Kidney capillary endothelial cell (primary cell): ENCODE measurements at places on chromosomes 11 and 22.

DNA sequence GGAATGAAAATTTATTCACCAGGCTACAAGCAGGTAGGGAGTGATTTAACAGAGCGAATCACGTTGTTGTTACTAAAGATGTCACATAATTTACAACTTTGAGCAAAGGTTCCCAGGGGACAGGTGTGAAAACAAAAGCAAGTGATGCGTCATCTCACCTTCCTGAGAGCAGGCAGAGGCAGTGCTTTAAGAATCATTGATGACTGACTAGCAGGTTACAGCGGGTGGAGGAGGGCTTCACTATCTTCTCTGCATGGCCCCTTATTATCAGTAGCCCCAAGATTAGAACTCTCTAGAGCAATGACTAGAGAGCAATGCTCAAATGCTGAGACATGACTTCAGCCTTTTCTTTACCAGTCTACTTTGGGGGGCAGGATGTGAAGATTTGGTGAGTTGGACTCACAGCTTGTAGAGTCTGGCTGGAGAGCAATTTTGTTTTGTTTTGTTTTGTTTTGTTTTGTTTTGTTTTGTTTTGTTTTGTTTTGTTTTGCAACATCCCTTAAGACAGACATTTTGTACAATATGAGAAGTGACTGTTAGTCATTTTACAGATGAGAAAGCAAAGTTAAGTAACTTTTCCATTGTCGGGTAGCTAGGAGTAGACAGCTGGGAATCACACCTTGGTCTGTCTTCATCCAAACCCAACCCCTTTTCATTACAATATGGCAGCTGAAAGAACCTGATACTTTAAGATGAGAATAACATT is 84.8 kb downstream of the SLC1A2 start:
- no peak for DNase-seq

DNA sequence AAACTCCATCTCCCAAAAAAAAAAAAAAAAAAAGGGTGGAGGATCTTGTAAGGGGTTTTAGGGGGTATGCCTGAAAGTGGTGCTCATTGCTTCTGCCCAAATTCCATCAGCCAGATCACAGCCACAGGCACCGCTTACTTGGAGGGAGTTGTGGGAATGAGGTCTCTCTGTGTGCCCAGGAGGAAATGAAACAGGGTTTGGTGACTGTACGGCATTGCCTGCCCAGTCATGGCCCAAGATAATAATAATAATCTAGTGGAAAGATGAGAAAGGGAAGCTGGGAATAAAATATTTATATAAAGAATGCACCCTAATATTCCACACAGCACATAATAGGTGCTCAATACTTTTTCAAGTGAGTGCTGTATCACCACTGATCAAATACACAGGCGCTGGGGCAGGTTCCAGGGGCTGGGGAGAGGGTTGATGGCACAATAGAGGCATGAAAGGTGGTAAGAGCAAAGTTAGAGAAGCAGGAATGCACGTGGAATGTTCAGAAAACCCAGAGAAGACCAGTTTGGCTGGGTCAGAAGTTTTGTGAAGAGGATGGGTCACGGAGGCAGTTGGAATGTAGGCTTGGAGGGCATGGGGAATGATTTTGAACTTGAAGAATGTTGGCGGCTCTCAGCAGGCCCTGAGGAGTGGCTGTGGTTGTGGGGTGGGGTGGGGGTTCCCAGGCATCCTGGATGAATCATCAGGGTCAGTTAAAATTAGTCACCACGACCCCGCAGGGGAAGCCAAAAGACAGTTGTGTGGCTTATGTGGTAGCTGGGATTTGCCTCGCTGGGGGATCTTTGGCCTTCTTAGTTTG is 12.5 kb upstream of the MB start:
- DNase-seq = peak; percentile 77

DNA sequence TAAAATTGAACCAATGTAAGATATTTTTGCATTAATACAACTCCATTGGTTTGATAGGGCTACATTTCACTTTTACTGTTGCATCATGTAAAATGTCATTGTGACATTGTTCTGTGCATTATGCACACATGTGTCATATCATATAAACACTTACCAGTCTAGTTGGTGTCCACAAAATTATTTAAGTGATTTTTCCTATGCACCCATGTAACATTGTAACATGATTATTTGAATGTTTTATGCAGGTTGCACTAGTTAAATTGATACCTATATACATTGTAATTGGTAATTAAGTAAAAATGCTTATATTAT is 9.6 kb upstream of the BIRC3 start:
- DNase-seq = no peak

DNA sequence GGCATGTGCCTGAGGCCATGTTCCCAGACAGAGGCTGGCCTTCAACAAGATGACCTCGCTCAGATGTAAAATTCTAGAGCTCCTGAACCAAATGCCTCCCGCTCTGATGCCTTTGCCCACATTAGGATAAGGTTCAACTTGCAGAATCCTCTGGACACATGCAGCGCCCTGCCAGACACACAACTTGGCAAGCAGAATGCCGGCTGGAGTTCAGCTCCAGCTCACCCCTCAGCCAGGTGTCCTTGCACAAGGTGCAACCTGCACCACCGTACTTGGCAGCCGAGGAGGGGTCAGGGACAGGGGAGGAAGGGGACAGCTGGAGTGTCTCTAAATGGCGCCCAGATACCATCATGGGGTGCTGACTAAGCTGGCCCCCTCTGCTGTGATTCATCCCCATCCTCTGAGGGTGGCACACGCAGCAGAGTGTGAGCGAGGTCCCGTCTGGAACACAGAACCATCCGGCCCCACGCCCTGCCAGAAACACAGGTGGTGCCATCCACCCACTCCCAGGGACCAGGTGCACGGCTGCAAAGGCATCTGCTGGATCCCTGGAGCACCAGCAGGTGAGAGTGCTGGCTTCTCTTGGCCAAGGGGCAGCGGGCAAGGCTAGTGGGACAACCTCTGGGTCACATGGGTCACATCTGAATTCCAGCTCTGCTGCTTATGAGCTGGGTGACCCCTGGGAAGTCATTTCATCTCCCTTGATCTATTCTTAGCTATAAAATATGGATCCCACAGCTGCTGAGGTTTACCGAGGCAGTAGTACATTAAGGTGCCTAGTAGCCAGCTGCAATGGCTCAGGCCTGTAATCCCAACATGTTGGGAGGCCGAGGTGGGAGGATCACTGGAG is 12.8 kb downstream of the ZMAT5 start:
- no peak for DNase-seq

DNA sequence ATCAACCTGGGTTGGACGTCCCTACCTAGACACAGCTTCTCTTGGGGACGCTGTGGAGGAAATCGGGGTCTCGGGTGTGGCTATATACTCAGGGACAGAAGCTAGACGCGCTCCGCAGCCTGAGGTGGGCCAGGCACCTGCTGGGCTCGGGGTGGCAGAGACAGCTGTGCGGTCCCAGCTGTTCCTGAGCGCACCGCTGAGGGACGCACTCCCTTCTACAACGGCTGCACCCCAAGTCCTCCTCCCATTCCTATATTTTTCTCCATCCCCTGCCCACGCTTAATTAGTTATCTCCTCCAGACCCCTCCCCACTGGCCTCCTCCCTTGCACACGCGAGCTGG is 188 bp upstream of the MTNR1B start:
- no peak for DNase-seq

DNA sequence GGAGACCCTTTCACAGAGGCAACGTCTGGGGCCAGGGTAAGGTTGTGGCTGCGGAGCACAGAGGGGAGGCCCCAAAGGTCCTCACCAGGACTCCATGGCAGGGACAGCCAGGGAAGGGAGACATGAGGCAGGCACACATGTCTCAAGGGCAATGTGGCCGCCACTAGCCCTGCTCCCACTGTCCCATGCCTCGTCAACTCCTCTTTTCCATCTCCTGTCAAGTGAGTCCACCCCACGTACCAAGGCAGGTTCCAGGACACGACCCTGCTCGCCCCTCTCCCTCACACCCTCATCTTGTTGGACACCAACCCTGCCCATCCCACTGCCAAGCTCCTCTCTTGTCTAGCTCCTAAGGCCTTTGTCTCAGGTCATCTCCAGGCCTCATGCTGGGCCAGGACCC is 73.2 kb downstream of the RRM1 start:
- no peak for DNase-seq

- no peak for DNase-seq
Observed at GRCh38 chr11:76564364-76564763, 106.2 kb downstream of the LRRC32 start.

GRCh38 chr11:64157631-64158394 is 8.1 kb downstream of the MACROD1 start:
- no peak for DNase-seq

- DNase-seq = no peak
Observed at GRCh38 chr11:66346476-66347424, 679 bp downstream of the B4GAT1 start.

DNA sequence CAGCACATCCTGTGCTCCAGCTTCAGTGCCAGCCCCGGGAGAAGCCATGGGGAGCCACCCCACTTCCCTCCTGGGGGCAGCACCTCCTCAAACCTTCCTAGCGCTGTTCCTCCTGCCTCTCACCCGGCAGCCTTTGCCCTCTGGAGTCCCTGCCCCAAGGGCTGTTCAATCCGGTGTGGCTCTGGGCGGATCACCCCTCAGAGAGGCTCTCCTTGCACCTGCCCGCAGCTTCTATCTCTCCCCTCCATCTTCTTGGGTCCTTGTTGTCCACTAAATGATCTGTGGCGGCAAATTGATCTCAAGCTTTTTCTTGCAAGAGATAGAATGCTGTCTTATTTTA is 18.1 kb upstream of the CDKN1C start:
- no peak for DNase-seq

DNA sequence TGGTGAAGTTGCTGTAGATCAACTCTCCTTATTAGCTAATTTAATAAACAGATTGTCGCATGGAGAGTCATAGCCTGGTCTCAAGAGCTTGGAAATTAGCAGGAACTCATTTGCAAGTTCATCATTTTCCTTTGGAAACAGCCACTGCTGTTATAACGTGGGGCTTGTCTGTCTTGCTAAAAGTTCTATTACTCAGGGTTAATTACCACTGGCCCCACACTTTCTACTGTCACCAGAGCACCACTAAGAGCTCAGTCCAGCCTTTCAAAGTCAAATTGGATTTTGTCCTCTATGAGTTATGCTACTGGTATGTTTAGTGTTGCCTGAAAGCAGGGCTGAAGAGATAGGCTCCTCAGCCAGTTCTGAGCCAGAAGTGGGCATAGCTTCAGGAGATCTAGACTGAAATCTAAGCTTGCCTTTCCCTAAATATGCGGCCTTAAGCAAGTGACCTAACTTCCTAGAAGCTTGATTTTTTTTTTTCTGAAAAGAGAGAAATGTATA is 292.2 kb downstream of the INSC start:
- no peak for DNase-seq

GRCh38 chr11:2793701-2794045 is 91.9 kb downstream of the CDKN1C start:
- no peak for DNase-seq

DNA sequence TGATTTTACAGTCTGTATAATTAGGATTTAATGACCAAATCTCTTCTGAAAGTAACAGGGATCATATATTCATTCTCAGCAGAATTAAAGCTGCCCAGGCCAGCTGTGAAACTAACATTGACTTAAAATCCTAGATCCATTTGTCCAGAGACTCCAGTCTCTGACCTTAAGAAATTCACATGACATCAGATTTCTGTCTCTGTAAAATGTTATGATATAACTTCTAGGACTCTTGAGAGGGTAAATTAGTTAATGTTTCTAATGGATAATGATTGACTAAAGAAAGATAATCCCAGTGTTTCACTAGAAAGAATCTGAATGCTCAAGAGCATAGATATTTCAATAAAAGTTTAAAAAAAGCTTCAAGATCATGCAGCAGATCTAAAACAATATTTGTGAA is 6.3 kb downstream of the NOX4 start:
- DNase-seq = no peak

DNA sequence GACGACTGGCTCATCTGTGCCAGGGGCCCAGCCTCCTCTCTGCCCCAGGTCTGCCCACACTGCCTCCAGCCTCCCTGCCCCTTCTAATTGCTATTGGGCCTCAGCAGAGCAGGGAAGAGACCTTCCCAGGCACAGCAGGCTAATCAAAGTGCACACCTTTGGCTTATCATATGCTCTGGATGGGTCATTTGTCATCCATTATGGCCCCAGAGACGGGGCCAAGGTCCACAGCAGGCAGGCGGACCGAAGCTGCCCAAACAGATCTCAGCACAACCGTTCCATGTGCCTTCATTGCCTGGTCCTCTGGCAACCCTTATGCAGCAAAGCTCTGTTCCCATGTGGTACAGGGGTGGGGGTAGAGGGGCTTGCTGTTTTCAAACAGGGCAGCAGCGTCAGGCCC is 66.6 kb downstream of the TP53I11 start:
- DNase-seq = no peak

GRCh38 chr22:45865561-45866125 is 111.3 kb downstream of the WNT7B start:
- no peak for DNase-seq

- DNase-seq = no peak
Observed at GRCh38 chr11:76270389-76270788, 64.1 kb upstream of the WNT11 start.

GRCh38 chr11:130299978-130300377 is 14.7 kb downstream of the ZBTB44 start:
- DNase-seq = no peak

DNA sequence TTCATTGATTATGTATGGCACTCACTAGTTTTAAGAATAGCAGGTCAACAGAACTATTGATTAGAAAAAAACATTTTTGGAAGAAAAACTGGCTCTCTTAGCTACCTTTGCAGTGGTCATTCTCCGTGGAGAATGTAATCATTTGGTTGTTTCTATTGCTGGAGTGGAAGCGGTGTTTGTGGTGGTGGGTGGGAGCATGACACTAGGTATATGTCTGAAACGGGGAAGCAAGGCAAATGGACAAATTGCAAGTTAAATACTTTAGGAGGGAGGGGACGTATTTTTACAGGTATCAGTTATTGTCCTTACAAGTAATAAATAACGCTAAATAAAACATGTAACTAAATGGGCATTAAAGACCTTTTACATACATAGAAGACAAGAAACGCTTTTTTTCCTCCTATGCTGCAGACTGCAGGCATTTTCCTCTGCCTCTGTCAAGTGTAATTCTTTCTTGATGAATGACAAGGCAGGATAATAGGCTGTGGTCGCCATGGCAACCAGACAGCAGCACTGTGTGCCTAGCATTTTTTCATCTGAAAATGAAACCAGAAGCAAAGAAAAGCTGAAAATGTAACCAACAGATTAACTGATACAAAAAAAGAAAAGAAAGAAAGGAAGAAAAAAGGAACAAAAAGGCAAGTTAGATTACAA is 46.2 kb downstream of the BLID start:
- peak; percentile 67 for DNase-seq

- peak; percentile 21 for DNase-seq
Observed at GRCh38 chr22:27476729-27477128, 324.8 kb downstream of the MN1 start.

DNA sequence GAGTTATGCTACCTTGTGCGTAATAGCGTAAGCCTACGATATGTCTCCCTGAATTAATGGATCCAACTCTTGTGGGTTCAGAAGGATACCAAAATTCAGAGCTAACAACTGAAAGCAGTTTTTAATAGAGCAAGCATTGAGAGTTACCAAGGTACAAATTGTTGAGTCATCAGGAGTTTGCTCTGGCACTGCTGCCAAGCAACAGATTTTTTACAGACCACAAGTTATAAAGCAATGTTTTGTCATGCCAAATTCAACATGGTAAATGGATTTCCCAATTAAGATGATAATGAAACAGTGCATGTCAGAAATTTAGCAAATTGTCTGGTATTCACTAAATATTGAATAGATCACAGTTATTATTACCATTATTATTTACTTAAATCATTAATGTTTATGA is 295.6 kb downstream of the NELL1 start:
- DNase-seq = no peak

- no peak for DNase-seq
Observed at GRCh38 chr11:12142176-12142575, 31.8 kb downstream of the MICAL2 start.
